ENCODE measurements at places on chromosomes 3 and 15.

DNA sequence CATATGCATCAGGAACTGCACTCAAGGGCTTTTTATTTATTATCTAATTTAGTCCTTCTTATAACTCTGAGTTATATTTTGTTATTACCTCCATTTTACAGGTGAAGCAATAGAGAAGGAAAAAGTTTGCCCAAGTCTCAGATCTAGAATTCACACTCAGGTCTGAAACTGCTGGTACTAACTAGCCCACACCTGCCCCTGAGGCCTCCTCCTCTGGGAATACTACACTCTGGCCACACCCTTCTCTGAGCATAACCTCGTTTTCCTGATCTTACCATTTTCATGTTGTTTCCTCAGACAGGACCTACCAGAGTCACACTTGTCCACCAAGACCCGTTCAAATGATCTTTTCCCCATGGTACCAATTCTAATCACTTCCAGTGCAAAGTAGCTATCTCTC is 94.1 kb upstream of the CHRM5 start:
- DNase-seq: no peak

- no peak for DNase-seq
These were observed 11.2 kb upstream of the LEO1 start for GRCh38 chr15:51982770-51983103.

DNA sequence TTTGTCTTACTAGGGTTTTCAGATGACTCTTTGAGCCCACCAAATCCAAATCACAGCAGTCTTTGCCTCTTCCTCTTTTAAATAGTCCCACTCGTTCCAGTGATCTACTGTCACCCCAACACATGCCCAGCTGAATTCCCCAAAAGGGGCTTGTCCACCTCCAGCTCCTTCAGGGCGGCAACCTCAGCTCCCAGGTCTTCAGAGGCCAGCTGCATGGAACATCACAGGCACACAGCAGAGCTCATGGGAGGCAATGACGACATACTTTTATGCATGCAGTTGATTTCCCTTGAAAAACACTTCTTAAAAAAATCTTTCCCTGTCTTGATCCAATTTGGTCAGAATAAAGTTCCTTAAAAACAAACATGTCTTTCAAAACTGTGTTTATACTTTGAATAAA is 244.3 kb upstream of the NR2F2 start:
- no peak for DNase-seq

GRCh38 chr3:23831517-23832394 is 26.0 kb downstream of the UBE2E1 start:
- no peak for DNase-seq

GRCh38 chr3:177818712-177819240 is 621.5 kb upstream of the TBL1XR1 start:
- DNase-seq: no peak

DNA sequence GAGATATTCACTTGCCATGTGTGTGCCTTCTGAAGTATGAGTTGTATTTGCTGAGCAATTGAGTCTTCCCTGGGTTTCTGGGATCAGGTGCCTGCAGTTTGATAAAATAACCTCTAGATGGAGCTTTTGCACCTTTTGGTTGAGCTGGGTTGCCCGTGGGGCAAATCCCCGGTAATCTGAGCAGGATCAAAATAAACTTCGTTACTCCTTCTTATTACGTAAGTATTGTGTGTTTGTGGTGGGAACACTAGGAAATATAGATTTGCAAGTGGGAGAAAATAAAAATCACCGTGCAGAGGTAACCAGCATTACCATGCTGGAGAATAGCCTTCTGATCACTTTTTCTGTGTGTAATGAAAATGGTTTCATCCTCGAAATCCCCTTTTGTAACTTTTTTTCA is 277.4 kb upstream of the NR2E3 start:
- DNase-seq: no peak

GRCh38 chr3:138213398-138214085 is 26.4 kb downstream of the ARMC8 start:
- no peak for DNase-seq

DNA sequence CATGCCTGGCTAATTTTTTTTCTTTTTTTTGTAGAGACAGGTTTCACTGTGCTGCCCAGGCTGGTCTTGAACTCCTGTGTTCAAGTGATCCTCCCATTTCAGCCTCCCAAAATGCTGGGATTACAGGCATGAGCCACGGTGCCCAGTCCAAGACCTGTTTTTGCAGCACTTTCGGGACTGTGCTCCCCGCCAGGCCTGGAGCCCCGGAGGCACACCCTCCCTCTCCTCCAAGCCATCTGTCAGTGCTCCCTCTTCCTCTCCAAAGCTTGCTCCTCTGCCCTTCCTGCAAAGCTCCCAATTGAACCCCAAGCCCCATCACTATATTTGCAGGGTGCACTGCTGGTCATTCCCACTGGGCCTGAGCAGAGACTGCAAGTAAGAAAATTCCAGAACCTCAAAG is 98.1 kb downstream of the CORO2B start:
- no peak for DNase-seq

GRCh38 chr15:51672155-51672687 is 9.1 kb upstream of the SCG3 start:
- no peak for DNase-seq

- no peak for DNase-seq
These were observed 569.6 kb downstream of the AGBL1 start for GRCh38 chr15:86649277-86649676.

DNA sequence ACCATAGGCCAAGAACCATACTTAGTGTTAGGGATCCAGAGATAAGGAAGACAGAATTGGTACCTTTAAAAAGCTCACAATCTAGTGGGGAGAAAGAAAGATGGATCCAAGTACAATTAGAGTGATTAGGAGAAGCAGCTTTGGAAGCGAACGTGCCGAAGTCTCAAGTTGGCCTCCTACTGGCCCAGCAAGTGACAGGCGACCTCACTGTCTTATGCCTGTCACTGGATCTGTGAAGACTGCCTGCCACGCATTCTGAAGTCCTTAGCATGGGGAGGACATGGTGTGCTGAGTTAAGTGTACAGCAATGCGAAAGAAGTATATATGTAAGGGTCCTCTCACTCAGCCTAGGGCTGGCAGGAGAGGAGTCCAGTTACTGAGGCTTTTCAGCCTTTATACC is 141.0 kb downstream of the GABRB3 start:
- DNase-seq: no peak

GRCh38 chr3:177822681-177823096 is 625.4 kb upstream of the TBL1XR1 start:
- no peak for DNase-seq

DNA sequence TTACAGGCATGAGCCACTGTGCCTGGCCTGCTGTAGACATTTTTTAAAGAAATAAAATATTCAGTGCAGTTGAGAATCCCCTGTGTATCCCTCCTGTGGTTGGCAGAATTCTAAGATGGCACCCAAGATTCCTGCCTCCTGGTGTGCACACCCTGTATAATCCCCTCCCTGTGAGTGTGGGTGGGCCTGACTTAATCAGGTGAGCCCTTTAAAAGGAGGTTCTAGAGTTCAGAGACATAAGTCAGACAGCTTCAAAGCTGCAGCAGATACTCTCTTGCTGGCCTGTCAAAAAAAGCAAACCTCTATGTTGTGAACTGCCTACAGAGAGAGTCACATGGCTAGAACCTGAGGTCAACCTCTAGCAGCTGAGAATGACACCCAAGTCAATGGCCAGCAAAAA is 7.0 kb upstream of the VIPR1 start:
- DNase-seq: no peak

DNA sequence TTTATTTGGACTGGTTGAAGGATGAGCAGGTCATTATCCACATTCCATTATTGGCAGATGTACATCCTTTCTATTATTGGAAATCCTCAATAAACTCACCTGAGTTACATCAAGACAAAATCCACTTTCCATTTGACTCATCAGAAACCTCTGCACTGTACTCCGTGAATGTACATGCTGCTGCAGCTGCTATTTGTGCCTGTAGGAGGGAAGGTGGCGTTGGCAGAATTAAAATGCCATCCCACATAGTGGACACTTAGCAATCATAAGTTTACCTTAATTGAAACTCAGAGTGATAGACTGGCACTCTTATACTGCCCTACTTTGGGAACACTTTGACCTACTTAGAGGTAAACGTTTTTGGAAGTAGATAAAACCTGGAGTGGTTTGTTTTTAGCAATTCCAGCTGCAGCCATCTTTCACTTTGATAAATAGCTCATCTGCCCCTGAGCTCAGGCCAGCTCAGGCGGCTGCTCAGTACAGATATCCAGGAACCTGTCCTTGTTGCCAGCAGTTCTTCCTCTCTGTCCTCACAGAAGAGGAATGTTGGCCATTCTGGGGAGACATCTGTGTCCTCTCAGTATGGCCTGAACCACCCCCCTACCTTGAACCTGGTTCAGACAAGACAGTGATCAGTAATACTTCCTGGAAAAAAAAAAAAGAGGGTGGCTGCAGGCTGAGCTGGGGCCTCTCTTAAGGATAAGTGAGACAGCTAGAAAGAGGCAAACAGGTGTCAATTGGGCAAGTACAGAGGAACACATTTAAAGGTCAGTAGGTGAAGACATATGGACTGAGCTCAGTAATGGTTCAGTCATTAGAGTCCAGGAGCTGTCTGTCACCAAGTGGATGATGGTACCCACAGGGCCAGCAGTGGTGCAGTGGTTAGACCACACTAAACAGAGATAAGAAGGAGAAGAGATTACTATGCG is 153.4 kb upstream of the UMPS start:
- DNase-seq: no peak

GRCh38 chr3:56810577-56811545 is 9.1 kb upstream of the ARHGEF3 start:
- DNase-seq: no peak

- no peak for DNase-seq
These were observed 32.8 kb upstream of the MRPL3 start for GRCh38 chr3:131535596-131535995.

DNA sequence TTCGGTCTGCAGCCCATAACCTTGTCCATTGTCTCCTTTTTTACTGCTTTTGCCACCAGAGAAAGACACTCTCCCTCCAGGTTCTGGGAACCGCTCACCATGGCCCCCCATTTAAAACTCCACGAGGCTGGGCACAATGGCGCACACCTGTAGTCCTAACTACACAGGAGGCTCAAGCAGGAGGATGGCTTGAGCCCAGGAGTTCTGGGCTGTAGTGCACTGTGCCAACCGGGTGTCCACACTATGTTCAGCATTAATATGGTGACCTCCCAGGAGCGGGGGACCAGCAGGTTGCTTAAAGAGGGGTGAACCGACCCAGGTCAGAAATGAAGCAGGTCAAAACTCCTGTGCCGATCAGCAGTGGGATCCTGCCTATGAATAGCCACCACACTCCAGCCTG is 28.0 kb upstream of the IDH2 start:
- DNase-seq: no peak

GRCh38 chr3:130516645-130517512 is at the start of gene COL6A6:
COL6A6 (plus strand) TSS chr3:130517177; CDS start chr3:130560365, 43,188 bp downstream.
- DNase-seq: no peak

- no peak for DNase-seq
These were observed 64.6 kb downstream of the LPP start for GRCh38 chr3:188218603-188219002.

DNA sequence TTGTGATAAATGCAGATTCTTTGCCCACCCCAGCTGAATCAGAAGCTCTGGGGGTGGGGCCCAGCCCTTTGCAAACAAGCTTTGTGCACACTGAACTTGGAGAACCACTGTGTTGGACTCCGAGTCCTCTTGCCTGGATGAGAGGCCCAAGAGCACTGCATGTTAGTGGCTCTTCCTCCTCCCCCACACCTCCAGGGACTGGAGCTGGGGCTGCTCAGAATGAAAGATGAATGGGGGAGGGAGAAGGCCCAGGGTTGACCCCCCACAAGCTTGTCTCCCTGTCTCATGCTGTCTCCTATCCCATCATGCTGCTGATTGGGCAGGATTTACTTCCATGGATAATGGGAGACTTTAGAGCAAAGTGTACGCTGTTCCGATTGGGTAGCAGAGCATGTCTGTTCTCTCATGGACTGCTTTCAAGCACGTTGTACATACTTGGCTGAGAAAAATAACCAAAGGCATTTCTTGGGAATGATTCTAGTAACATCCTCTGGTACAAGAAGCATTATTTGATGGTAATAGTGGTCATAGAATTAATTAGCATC is 99.6 kb downstream of the PGPEP1L start:
- no peak for DNase-seq

DNA sequence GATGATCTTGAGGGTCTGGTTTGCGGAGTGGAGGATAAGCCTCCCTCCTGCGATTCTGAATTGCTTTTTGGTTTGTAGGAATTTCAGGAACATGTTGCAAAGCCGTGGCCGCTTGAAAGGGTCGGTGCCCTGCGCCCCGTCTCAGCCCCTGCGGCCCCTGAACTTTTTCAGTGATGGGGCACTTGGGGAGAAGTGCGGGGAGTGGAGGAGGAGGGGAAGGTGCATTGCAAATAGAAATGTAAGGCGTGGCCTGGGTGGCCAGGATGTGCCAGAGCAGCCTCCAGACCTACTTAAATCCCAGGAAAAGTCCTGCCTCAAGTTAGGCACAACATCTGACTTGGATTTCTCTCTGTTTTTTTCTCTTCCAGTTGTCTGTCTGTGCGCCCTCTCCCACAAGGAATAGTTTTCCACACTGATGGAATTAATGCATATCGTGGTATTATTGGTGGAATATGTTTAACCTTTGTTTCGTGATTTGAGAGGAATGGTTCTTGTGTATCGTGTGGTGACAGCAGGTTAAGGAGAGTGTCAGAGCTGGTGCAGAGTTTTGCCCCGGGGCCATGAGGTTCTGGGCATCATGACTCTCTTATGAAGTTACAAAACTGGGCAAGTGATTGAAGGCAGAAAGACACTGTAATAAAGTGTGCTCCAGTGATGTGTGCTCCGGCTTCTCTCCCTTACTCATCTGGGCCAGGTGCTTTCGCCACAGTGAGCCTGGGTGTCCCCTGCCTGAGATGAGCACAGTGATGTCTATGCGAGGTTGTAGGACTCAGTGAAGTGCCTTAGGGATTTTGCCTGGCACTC is 153.8 kb downstream of the PGPEP1L start:
- DNase-seq: no peak
